ENCODE measurements at places on chromosomes 1 and 21.

DNA sequence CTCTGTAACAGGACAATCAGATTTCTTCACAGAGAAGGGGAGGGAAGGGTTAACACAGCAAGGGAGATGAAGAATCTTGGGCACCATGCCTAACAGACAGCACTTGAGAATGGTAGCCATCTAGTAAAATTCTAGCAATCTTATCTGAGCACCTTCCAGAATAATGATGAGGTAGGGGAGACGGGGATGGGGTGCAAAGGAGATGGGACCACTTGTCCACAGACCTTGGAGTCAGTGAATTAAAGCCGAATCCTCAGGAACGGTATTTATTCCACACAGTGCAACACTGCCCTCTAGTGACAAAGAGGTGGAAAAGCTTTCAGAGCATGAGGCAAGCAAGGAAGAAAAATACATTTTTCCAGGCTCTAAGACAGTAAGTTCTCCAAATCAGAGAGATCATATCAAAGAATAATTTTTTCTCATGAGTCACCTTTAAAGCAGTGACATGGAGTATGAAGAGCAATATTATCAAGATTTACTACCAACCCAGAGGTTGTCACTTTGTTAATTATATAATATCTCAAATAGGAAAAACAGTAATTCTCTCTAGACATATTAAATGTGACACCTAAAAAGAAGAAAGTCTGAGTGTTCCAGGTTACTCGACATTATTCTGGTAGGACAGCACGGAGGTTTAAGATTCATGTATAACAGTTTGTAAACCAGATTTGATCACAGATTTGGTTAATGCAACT, 43.3 kb upstream of the LPAR3 start:
- DNase-seq = peak; percentile 11

DNA sequence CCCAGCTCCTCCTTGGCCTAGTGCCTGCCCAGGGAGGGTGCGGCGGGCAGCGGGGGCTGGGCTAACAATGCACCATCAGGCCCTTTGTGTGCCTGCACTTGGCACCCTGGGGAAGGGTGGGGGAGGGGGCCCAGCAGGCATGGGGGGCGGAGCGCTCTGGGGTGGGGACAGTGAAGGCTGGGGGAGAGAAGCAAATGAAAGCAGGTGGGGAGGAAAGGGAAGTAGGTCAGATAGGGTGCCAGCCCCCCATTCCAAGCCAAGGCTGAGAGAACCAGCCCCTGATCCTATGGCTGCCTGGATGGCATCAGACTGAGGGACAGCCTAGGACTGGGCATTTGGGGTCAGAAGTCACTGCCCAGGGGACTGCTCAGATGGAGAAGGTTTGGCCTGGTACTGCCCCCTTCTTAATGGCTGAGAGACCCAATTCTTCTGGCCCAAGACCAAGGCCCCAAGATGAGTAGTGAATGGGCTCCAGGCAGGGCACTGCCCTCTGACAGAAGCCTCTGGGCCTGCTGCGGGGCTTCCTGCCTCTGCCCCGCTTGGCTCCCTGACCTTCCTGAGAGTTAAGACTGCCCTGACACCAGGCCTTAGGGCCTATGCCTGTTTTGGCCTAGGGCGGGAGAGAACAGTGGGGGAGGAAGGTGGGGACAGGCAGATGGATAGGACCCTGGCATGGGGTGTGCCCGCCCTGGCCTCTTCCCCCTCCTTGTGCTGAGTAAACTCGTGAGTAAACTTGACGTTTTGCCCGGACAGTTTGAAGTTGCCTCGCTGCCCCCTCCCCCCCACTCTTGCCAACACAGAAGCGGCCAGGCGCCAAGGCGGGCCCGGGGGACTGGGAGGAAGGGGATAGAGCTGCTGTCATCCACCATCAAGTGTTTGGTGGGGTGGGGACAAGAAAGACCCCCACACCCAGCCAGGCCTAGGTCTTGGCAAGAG, 2.7 kb downstream of the ZBTB7B start:
- no peak for DNase-seq

- no peak for DNase-seq
Observed at GRCh38 chr1:1669468-1670440, 10.9 kb upstream of the CDK11B start.

DNA sequence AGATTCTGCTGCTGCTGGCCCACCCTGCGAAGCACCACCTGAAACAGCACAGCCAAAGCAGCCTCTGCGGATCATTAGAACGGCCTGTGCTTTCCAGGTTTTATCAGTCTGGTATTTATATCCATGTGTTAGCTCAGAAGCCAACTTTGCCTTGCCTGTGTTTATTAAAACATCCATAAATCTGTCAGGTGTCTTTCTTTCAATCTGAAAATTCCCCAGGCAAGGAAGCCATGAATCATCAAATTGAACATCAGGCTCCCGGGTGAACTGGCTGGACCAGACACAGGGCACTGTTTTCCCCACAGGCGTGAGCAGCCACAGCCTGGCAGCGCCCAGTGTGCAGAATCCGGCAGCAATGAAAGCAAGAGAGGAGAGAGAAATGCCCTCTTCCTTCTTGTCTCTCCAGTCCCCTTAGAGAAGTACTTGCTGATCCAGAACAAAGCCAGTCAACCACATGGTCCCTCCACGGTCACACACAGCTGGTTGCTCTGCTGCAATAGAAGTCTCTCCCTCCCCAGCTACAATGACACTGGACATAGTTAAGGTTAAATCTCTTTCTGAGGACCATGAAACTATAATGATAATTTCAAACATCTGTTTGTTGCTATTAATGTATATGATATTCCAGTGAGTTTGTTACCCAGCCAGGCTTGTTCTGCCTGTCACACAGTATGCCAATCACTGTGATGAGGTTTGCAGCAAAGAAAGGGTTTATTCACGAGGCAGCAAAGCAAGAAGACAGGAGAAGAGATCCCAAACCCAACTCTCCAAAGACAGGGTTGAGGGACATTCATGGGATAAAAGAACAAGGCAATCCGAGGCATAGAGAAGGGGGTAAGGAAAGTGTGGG, 212.1 kb upstream of the FMN2 start:
- DNase-seq = no peak

GRCh38 chr1:55781003-55781402, 565.8 kb upstream of the USP24 start:
- DNase-seq = no peak

DNA sequence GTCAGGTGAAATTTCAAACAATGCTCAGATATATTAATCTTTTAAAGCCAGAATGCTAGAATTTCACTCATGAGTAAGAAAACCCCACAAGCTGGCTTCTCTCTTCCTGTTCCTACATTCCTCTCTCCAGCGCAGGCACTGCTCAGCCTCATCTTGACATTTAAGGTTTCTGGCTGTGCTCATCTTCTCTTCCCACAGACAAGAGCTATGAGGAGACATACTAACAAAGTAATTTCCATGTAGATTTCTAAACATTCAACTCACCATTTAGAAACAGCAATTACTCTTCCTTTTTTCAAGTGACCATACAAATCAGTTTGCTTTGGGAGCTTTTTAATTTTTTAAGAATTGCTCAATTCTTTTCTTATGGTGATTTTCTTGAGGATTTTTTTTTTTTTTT, 7.8 kb upstream of the LRRC8D start:
- DNase-seq = no peak

GRCh38 chr1:206508956-206509355, 1.6 kb downstream of the RASSF5 start:
- DNase-seq = no peak

DNA sequence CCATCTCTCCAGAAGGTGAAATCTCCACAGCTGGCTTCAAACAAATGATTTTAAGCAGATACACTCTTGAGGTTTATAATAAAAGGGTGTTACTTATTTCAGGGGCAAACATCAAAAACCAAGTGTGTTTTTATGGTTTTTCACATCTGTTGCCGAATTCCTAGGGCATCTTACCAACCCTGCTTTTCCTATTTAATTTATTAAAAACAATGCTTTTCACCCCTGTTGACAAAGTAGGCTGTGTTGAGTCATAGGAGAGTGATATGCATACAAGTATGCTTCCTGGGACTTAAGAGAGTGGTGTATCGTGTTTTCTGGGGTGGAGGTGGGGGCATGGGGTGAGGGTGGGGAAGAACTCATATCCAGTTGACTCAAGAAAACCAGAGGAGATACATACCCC, 29.3 kb upstream of the IL20 start:
- no peak for DNase-seq

DNA sequence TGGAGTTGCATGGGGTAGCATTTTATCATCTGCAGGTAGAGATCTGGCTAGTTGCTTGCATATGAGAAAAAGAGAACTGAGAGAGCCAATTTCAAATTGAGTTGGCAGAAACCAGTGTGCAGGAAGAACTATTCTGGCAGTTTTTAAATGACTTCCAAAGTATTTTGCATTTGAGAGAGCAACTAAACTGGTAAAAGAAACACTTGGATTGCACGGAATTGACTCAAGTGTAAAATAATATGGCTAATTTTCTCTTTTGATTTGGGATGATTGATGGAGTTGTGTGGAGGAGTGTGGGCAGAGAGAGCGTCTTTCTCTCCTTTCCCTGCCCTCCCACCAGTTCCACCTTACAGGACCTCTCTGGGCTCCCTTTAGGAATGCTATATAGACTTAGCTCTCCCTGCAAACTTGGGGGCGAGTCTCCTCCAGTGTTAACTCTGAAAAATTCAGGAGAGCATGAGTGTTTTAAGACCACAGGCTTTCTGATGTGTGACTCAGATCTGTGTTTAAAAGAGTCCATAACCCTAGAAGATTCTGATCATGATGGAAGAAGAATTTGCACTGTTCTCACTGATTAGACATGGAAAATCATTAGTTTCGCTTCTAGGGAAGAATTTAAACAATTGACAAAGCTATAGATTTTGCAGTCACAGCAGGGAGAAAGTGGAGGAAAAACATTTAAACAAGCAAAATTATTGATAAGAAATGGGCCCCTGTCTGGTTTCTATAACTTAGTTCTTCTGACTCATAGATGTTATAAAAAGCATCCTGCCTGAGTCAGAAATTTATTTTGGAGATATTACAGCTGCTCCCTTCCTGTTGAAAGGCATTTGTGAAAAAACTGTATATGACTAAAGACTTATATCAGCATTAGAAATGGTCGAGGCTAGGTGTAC, 24.9 kb upstream of the CTBS start:
- DNase-seq = no peak

- no peak for DNase-seq
Observed at GRCh38 chr1:89354205-89354604, 9.7 kb upstream of the GBP6 start.

GRCh38 chr1:239952348-239953308, 139.1 kb upstream of the FMN2 start:
- DNase-seq = no peak

- no peak for DNase-seq
Observed at GRCh38 chr1:201887116-201887866, 1.4 kb upstream of the SHISA4 start.

DNA sequence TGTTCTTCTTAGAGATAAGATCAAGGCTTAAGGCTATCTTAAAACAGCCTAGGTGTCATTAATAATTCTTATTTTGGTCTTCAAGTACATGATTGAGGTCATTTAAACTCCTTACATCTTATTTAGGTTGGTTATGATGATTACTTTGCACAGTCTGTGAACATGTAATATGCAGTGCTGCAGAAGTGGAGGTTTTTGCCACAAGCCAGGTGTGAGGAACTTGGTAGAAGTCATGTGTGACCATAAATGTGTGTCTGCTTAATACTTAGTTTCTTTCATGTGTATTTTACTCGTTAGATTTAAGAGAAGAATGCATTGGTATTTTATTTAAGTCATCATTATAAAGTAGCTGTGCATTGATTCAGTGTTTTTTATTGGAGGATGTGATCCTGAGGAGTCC, 10.1 kb downstream of the ATG4C start:
- no peak for DNase-seq

DNA sequence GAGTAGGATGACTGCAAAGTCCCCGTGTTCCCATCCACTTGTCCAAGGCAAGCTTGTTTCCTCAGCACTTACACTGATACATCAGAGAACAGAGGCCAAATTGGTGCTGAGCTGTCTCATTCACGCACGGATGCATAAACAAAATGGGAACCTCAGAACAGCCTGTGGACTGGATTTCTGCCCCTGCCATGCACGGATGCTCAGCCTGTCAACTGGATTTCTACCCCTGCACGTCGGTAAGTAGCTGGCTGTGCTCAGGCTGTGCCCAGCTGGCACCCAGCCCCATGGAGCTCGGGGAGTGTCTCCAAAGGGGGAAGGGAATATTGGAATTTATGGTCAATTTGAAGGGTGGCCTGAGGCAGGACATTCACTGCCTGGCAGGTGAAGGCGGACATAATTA, 40.8 kb upstream of the TMPRSS2 start:
- DNase-seq = no peak

- no peak for DNase-seq
Observed at GRCh38 chr1:244454412-244454811, 2.7 kb upstream of the ADSS2 start.

GRCh38 chr1:216422821-216423520, at the start of gene USH2A:
Gene USH2A, minus strand, starts transcription at chr1:216423448. Its CDS starts 1,112 bp downstream, at chr1:216422336.
- DNase-seq = no peak

DNA sequence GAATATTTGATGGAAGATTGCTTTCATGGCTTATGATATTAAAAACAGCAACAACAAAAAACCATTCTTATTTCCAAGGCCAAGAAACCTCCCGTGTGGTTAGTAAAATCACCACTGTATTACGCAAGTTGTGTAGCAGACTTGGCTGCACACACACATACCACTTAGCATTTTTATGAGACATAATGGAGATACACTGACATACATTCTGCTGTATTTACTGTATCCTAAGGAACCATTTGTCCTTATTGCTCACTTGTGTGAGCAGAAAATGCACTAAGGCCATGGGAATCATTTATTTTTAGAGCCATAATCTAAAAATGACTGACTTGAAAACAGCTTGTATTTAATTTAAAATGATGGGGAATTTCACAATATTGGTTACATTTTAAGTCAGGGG, 584 bp upstream of the C1orf141 start:
- no peak for DNase-seq

- peak; percentile 74 for DNase-seq
Observed at GRCh38 chr1:205287767-205288559, 33.6 kb downstream of the NUAK2 start.

DNA sequence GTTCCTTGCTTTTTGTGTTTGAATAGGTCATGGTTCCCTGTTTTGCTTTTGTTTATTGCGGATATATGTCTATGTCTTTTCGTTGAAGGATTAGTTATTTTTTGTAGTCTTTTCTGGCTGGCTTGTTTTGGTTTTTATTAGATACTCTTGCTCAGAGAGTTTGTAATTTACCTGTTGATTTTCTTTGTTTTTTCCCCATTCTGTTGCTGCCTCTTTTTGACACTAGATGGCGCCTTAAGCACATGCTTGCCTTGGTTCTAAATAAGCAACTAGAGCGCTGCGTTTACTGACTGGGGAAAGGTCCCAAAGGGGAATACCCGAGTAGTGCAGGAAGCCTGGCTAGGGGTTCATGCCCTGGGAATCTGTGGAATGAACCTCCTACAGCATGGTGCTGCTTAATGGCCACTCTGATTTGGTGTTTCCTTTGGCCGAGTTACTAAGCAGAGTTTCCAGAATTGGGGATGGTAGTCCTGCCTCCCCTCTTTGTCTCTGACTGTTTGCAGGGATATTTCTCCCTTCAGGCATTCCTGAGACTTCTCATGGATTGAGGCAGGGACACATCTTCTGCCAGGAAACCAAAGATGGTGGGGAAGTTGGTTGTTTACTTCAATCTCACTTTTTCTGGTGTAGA, 143.2 kb downstream of the PTPRU start:
- DNase-seq = no peak

GRCh38 chr1:60461925-60462595, 388.5 kb upstream of the C1orf87 start:
- no peak for DNase-seq

Data from GM12891 (cell line).